ENCODE measurements at places on chromosomes 12 and 14. TPM values are rescaled to one million over a fixed set of nuclear protein-coding genes. Genes with fewer than 3 reads are reported as not detected.

Gene NDRG2
- total RNA-seq, result 15.9 TPM

Gene AJUBA
- 0.97 TPM for total RNA-seq

DNA sequence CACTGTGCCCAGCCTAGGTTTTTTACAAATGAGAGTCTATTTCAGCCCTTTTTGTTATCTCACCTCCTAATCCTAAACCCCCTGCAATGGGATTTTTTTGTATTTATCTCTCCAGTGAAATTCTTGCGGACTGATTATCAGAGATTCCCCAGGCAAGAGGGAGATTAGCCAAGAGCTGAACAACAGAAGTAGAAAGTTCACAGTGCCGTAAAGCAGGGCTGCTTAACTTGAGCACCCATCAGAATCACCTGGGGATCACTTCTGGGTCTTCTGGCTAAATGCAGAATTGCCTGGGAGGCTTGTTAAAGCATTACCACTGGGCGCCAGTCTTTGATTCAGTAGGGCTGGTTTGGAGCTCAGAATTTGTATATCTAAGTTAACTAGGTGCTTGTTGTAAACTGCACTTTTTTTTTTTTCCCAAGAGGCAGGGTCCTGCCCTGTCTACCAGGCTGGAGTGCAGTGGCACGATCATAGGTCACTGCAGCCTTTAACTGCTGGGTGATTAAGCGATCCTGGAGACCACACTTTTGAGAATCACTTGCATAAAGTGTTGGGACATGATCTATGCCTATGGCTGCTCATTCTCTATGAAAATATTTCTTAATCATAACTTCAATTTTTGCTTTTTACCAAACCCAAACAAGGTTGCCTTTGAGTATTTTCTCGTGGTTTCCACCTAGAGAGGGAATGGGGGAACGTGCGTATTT is 1.1 kb upstream of the DPPA3 start:
- no peak for DNase-seq

DNA sequence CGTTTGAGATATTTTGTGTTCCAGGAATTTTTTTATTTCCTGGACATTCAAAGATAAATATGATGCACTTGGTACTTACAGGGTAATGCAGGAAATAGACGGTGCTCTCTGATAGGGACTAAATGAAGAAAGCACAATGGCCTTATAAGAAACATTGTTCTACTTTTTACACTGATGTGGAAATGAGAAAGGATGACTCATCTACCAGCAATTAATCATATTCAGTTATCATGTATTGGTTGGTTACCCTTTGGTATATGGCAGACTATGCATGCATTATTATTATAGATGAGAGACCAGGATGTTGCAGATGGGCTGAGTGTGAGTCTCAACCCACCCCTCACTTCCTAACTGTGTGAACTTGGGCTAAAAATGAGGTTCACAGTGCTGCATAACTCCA is 222.2 kb downstream of the FLRT2 start:
- no peak for DNase-seq

DNA sequence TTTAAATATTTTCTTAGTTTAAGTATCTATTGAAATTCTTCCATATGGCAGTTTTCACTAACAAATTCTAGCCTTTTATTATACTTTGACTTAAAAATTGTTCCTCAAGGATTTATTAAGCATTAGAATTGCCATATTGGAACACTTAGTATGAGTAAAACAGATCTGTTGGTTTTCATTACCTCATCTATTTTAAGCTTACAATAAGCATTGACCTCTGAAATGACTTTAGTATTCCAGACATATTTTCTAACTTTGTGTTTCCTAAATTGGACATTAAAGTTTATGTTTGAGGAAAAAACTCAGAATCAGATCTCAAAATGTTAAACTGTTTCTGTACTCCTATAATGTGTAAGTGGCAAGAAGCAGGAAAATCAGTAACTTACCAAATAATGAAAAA is 48.4 kb downstream of the CSRP2 start:
- no peak for DNase-seq

DNA sequence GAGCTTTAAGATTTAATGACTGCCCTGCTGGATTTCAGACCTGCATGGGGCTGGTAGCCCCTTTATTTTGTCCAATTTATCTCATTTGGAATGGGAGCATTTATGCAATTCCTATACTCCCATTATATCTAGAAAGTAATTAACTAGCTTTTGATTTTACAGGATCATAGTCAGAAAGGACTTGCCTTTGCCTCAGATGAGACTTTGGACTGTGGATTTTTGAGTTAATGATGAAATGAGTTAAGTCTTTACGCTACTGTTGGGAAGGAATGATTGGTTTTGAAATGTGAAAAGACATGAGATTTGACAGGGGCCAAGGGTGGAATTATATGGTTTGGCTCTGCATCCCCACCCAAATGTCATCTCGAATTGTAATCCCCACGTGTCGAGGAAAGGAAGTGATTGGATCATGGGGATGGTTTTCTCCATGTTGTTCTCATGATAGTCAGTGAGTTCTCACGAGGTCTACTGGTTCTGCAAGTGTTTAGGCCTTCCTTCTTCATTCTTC is 213.1 kb upstream of the DCN start:
- no peak for DNase-seq

DNA sequence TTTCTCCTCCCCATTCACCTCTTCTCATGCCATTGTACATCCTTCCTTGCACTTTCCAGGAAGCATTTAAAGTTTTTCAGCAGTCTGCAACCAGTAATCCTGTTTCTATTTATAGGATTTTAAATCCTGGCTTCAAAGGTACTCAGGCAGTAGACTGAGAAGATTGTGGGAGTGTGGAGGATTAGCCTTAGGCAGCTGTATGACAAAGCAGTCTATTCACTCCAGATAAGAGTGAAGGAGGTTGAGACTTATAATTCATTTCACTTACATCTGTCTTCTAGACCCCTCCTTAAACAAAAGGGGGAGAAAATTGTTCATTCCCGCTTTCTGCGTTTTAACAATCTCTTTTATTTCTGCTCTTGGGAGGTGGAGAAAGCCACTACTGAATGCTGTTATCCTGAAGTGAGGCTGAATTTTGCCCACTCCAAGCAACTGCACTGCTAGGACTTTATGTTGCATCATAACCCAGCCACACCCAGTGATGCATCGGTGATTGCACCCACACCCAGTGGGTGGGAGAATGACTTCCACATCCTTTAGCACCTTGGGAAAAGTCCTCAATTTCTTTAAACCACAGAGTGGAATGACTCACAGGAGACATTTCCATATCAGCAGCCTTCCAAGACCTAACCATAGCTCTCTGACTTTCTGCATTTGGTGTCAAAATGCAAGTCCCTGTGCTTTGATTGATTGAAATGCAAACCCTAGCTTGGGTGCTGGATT is 382.5 kb upstream of the ATP2B1 start:
- DNase-seq, result no peak

GRCh38 chr14:77151918-77152588 is 10.5 kb upstream of the ZDHHC22 start:
- DNase-seq, result no peak

Gene CLEC9A
- not detected for total RNA-seq

Gene EIF4B
- 448 TPM for total RNA-seq

Gene CCDC197
- not detected for total RNA-seq

GRCh38 chr12:26273811-26274210 is 78.4 kb downstream of the SSPN start:
- DNase-seq, result no peak

GRCh38 chr14:89794096-89794495 is 160.4 kb downstream of the EFCAB11 start:
- DNase-seq, result no peak

DNA sequence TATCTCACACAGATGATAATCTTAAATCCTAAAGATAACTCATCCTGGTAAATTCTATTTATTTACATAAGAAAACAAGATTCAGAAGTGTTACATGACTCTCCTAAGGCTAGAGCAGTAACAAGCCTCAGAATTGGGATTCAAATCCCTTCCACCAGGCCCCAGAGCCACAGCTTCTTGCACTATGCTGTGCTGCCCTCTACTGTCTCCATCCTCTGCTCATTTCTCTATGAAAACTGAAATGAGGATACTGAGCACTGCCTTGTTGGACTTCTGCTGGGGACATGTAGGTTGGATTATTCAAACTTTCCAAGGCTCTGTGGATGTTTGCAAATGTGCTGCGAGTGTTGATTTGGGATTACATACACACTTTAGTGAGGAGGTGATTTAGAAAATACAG is 23.5 kb upstream of the C12orf50 start:
- no peak for DNase-seq

Gene SNW1
- 108 TPM for total RNA-seq

Gene C12orf42
- total RNA-seq, result 5.4 TPM

GRCh38 chr12:86513226-86513625 is 257.0 kb upstream of the MGAT4C start:
- no peak for DNase-seq

Gene CCDC88C
- total RNA-seq, result 206 TPM
